ENCODE measurements at places on chromosomes 6 and 20. TPM values are rescaled to one million over a fixed set of nuclear protein-coding genes. Genes with fewer than 3 reads are reported as not detected.

The NOTCH4 gene
- 53.6 TPM for total RNA-seq

The OR11A1 gene
- not detected for total RNA-seq

The AGER gene
- not detected for total RNA-seq

The LBP gene
- not detected for total RNA-seq

The PLN gene
- not detected for total RNA-seq

The TDRD6 gene
- total RNA-seq, result under 0.01 TPM

The CDC25B gene
- 29.1 TPM for total RNA-seq

The TCP11 gene
- not detected for total RNA-seq

The SDC4 gene
- 36.8 TPM for total RNA-seq

The FAM209B gene
- total RNA-seq, result not detected

The RAB44 gene
- total RNA-seq, result under 0.01 TPM

The NHLRC1 gene
- total RNA-seq, result 2.0 TPM

The CLDN20 gene
- not detected for total RNA-seq

The DCDC2 gene
- total RNA-seq, result not detected

The FAM162B gene
- total RNA-seq, result 0.33 TPM

The DNAH8 gene
- total RNA-seq, result under 0.01 TPM

The C6orf163 gene
- total RNA-seq, result 2.9 TPM

The IMPG1 gene
- total RNA-seq, result 0.29 TPM

The NFKBIE gene
- total RNA-seq, result 30.8 TPM

The ABT1 gene
- total RNA-seq, result 18.0 TPM

The PKIB gene
- total RNA-seq, result 0.33 TPM

The PTCHD4 gene
- 24.5 TPM for total RNA-seq

The KIZ gene
- 5.9 TPM for total RNA-seq

The PPP2R5D gene
- total RNA-seq, result 50.3 TPM

The POU3F2 gene
- not detected for total RNA-seq

The OLIG3 gene
- not detected for total RNA-seq

The SPDEF gene
- not detected for total RNA-seq

The SNAI1 gene
- 6.5 TPM for total RNA-seq

The MYBL2 gene
- total RNA-seq, result 24.5 TPM

The MGME1 gene
- 7.5 TPM for total RNA-seq

The ABHD16B gene
- not detected for total RNA-seq

The ANKEF1 gene
- 3.3 TPM for total RNA-seq

The ZNF311 gene
- 0.33 TPM for total RNA-seq

The XKR7 gene
- not detected for total RNA-seq

The PKIG gene
- total RNA-seq, result 286 TPM

The GJA1 gene
- total RNA-seq, result 435 TPM

The VSX1 gene
- total RNA-seq, result not detected

The ROMO1 gene
- 171 TPM for total RNA-seq

The ASIP gene
- not detected for total RNA-seq

The GTSF1L gene
- not detected for total RNA-seq

The C20orf144 gene
- total RNA-seq, result 0.10 TPM

The PRL gene
- not detected for total RNA-seq

The THBS2 gene
- total RNA-seq, result 2.0 TPM

The MAP1LC3A gene
- total RNA-seq, result 15.5 TPM

The NMBR gene
- total RNA-seq, result under 0.01 TPM

The BMP5 gene
- total RNA-seq, result not detected

The BMP7 gene
- not detected for total RNA-seq

All from vein endothelial cell (primary cell).